ENCODE measurements at places on chromosomes 16 and 17. TPM values are rescaled to one million over a fixed set of nuclear protein-coding genes. Genes with fewer than 3 reads are reported as not detected.
A peak's percentile ranks its signal among the peaks of the same experiment; 100 is the strongest.

- H3K4me3 ChIP-seq: no peak overlapping the region
- peaks cover 73% of the 10 kb centered on the region for H3K4me1 ChIP-seq
- no peak overlapping the region for H3K27ac ChIP-seq
- H3K36me3 ChIP-seq: no peaks in the 10 kb centered on the region
Observed at GRCh38 chr16:67396159-67397035, 3.1 kb upstream of the TPPP3 start.

GRCh38 chr17:45098869-45099616 is 33.3 kb downstream of the PLCD3 start:
- H3K36me3 ChIP-seq: peaks cover 75% of the 10 kb centered on the region
- peak; percentile 94 for DNase-seq
- H3K27ac ChIP-seq: no peak overlapping the region
- H3K27me3 ChIP-seq: no peaks in the 10 kb centered on the region

- no peaks in the 10 kb centered on the region for H3K27me3 ChIP-seq
- peak overlapping the region; percentile 7 for H3K27ac ChIP-seq
- H3K36me3 ChIP-seq: no peaks in the 10 kb centered on the region
- DNase-seq: peak; percentile 58
Observed at GRCh38 chr17:77779711-77780539, 178.6 kb upstream of the TNRC6C start.

DNA sequence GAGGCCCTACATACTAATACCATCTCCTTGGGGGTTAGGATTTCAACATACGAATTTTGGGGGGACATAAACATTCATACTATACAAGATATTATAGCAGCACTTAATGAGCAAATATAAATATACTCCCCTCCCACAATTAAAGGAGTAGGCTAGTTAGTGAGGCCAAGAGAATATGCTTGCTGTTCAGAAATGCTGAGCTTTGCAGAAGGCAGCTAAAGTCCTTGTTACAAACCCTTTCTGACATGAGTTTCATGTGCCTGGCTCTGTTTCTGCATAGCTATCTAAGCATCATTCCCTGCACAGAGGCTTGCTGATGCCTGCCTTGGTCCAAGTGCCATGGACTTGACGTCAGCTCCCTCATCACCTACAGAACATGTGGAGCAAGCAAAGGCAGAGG is 73.5 kb downstream of the GP2 start:
- DNase-seq: no peak
- H3K27me3 ChIP-seq: no peaks in the 10 kb centered on the region
- no peaks in the 10 kb centered on the region for H3K36me3 ChIP-seq
- H3K4me1 ChIP-seq: no peaks in the 10 kb centered on the region
- no peak overlapping the region for H3K4me3 ChIP-seq
- H3K27ac ChIP-seq: no peak overlapping the region

- DNase-seq: no peak
- H3K27me3 ChIP-seq: no peaks in the 10 kb centered on the region
- no peaks in the 10 kb centered on the region for H3K36me3 ChIP-seq
- H3K27ac ChIP-seq: no peak overlapping the region
- H3K4me3 ChIP-seq: no peak overlapping the region
Observed at GRCh38 chr17:56540836-56541235, 52.7 kb upstream of the NOG start.

DNA sequence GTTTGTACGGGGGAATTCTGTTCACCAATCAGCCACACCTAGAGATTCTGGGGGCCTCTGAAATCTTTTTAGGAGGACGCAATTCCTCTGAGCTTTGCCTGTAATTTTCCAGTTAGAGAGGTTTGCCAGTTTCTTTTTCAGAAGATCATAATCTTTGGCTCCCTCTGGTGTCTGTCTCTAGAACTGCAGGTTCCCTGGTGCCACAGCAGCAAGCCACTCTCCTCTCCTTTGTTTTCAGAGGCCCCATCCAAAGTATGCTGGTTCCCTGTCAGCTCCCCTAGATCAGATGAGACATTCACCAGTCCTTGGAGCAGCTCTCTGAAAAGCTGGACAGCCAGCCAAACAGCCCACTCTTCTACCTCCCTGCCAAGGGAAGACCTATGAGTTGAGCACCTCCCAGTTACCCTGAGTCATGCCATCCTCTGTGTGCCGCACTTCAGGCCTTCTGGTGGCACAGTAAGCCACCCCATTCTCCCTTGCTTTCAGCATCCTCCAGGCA is 36.1 kb downstream of the RNF112 start:
- no peak overlapping the region for H3K27ac ChIP-seq
- H3K4me1 ChIP-seq: no peaks in the 10 kb centered on the region
- H3K36me3 ChIP-seq: no peaks in the 10 kb centered on the region
- peak; percentile 69 for DNase-seq
- no peaks in the 10 kb centered on the region for H3K27me3 ChIP-seq

GRCh38 chr16:2840914-2841313 is 10.8 kb downstream of the ZG16B start:
- H3K4me3 ChIP-seq: no peak overlapping the region
- H3K4me1 ChIP-seq: peaks cover 6% of the 10 kb centered on the region
- H3K27ac ChIP-seq: no peak overlapping the region
- DNase-seq: no peak
- H3K27me3 ChIP-seq: no peaks in the 10 kb centered on the region
- no peaks in the 10 kb centered on the region for H3K36me3 ChIP-seq

DNA sequence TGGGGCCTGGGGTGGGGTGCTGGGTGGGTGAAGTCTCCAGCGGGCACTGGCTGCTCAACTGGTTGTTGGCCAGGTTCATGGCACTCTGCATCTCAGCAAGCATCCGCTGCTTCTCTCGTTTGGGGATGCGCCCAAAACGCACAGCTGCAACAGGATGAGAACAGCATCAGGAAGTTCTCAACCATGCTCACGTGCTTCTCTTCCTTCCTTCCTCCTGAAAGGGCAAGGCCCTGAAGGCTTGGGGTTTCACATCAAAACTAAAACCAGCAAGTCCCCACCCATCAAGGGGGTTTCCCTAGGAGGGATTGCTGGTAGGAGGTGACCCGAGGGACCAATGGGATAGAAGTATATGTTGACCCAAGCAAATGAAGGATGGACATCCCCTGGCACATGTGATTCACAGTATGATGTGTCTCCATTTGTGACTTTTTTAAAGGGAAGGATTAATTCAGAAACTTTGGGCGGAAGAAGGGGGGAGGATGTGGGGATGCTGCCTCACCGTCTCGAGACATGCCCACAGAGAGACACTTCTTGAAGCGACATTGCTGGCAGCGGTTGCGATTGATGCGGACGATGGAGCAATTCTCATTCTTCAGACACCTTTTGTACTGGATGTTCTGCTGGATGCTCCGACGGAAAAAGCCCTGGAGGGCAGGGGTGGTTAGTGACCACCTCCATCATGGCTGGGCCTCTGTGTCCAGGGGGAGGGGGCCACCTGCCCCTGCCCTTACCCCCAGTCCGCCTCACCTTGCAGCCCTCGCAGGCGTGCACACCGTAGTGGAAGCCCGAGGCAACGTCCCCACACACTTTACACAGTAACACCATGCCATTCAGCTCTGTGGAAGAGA is 4.2 kb downstream of the NR1D1 start:
- H3K4me3 ChIP-seq: no peak overlapping the region
- H3K4me1 ChIP-seq: peaks cover 76% of the 10 kb centered on the region
- peak overlapping the region; percentile 99 for H3K27ac ChIP-seq
- peaks cover 36% of the 10 kb centered on the region for H3K36me3 ChIP-seq
- H3K27me3 ChIP-seq: no peaks in the 10 kb centered on the region

GRCh38 chr17:64653325-64653984 is 8.7 kb downstream of the SMURF2 start:
- H3K4me3 ChIP-seq: no peak overlapping the region
- H3K36me3 ChIP-seq: no peaks in the 10 kb centered on the region
- DNase-seq: no peak

DNA sequence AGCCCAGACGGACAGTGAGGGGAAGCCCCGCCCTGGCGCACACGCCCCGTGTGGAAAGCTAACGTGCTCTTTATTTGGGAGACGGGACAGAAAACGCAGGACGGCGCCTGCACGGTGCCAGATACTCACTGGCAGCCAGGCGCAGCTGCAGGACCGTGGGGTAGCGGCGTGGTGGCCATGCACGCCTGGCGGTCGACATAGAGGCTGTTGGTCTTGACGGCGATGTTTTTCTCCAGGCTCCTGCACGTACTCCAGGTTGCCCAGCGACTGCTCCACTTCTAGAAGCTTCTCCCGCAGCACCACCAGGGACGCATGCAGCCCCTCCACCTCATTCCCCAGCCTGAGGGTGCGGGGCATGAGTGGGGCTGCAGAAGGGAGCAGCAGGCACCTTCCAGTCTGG is 5.1 kb upstream of the C1QTNF8 start:
- no peak overlapping the region for H3K27ac ChIP-seq
- H3K27me3 ChIP-seq: no peaks in the 10 kb centered on the region
- H3K4me3 ChIP-seq: no peak overlapping the region
- H3K36me3 ChIP-seq: no peaks in the 10 kb centered on the region
- DNase-seq: no peak

- no peak for DNase-seq
- H3K4me1 ChIP-seq: no peaks in the 10 kb centered on the region
- H3K4me3 ChIP-seq: no peak overlapping the region
- no peaks in the 10 kb centered on the region for H3K27me3 ChIP-seq
Observed at GRCh38 chr17:56847106-56847505, 13.2 kb downstream of the DGKE start.

DNA sequence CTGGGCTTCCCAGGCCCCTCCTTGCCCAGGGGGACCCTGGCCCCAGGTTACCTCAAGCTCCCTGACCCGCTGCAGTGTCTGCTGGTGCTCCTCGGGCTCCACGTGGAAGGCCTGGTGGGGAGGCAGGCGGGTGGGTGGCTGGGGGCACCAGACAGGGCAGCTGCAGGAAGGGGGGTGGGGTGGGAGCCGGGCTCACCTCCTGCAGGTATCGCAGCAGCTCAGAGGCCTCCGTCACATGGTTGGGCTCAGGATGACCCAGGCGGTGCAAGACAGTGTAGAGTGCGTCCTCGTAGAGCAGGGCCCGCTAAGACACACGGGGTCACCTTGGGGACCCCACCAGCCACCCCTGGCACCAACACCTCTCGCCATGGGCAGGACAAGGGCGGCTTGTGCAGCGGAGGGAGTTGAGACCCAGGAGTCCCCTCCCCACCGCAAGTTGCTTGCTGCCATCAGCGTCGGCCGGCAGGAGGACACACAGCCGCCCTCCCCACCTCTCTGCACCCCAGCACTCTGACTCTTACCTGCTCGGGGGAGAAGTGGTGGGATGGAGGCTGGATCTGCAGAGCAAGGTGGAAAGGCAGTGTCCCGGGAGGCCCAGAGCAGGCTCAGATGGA is 1.1 kb downstream of the UNC13D start:
- peaks cover 23% of the 10 kb centered on the region for H3K36me3 ChIP-seq
- no peak overlapping the region for H3K4me3 ChIP-seq
- H3K4me1 ChIP-seq: peaks cover 25% of the 10 kb centered on the region

GRCh38 chr17:74002241-74002640 is 201.2 kb upstream of the RPL38 start:
- no peaks in the 10 kb centered on the region for H3K4me1 ChIP-seq
- H3K27ac ChIP-seq: no peak overlapping the region
- no peak overlapping the region for H3K4me3 ChIP-seq

DNA sequence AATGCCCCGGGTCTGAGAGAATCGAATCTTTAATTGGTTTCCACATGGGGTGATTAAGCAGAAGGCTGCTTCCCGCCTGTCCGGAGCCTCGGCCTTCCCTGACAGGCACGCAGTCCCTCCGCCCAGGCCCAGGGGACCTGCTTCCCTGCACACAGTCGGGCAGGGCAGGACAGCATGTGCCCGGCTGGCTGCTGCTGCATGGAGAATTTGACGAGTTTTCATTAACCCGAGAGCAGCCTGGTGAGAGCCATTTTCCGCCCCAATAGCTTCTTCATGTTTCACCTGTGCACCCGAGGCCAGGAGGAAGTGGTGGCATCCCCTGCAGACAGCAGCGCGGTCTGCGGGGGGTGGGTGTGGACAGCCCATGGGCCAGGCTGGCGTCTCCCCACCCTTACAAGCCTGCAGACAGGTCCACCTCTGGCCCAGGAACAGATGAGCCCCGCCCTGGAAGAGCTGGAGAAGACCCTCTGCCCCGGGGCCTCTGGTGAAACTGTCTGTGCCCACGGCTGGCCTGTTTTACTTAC is 67.0 kb downstream of the KLHDC4 start:
- H3K36me3 ChIP-seq: peaks cover 3% of the 10 kb centered on the region
- H3K4me3 ChIP-seq: no peak overlapping the region
- no peak for DNase-seq
- H3K27ac ChIP-seq: no peak overlapping the region
- no peaks in the 10 kb centered on the region for H3K4me1 ChIP-seq
- H3K27me3 ChIP-seq: no peaks in the 10 kb centered on the region

- H3K4me3 ChIP-seq: no peak overlapping the region
- H3K36me3 ChIP-seq: no peaks in the 10 kb centered on the region
- peak; percentile 81 for DNase-seq
- H3K27me3 ChIP-seq: no peaks in the 10 kb centered on the region
- H3K27ac ChIP-seq: no peak overlapping the region
Observed at GRCh38 chr17:76506408-76507345, 5.5 kb upstream of the RHBDF2 start.

- no peak overlapping the region for H3K4me3 ChIP-seq
- no peak overlapping the region for H3K27ac ChIP-seq
- H3K27me3 ChIP-seq: no peaks in the 10 kb centered on the region
- no peak for DNase-seq
- no peaks in the 10 kb centered on the region for H3K36me3 ChIP-seq
Observed at GRCh38 chr17:58686980-58687379, 4.9 kb downstream of the TEX14 start.

GRCh38 chr16:17370731-17371285 is 100.0 kb downstream of the XYLT1 start:
- H3K4me1 ChIP-seq: peaks cover 24% of the 10 kb centered on the region
- DNase-seq: no peak
- no peaks in the 10 kb centered on the region for H3K27me3 ChIP-seq
- peak overlapping the region; percentile 44 for H3K27ac ChIP-seq
- no peak overlapping the region for H3K4me3 ChIP-seq

- no peak overlapping the region for H3K4me3 ChIP-seq
- H3K27me3 ChIP-seq: no peaks in the 10 kb centered on the region
- no peaks in the 10 kb centered on the region for H3K4me1 ChIP-seq
- H3K36me3 ChIP-seq: no peaks in the 10 kb centered on the region
- DNase-seq: no peak
Observed at GRCh38 chr17:5931616-5932015, 138.6 kb upstream of the WSCD1 start.

GRCh38 chr17:51643702-51644490 is 383.6 kb downstream of the UTP18 start:
- no peak for DNase-seq
- no peak overlapping the region for H3K4me3 ChIP-seq
- no peak overlapping the region for H3K27ac ChIP-seq
- no peaks in the 10 kb centered on the region for H3K36me3 ChIP-seq

- no peak overlapping the region for H3K27ac ChIP-seq
- no peak for DNase-seq
- no peaks in the 10 kb centered on the region for H3K27me3 ChIP-seq
- no peak overlapping the region for H3K4me3 ChIP-seq
- no peaks in the 10 kb centered on the region for H3K36me3 ChIP-seq
- no peaks in the 10 kb centered on the region for H3K4me1 ChIP-seq
Observed at GRCh38 chr16:66245072-66245471, 121.4 kb upstream of the CDH5 start.

TBC1D28 gene
- not detected for total RNA-seq

HOXB4 gene
- 0.79 TPM for total RNA-seq

PRDM7 gene
- not detected for total RNA-seq

SLFN14 gene
- not detected for total RNA-seq

NUP88 gene
- 116 TPM for total RNA-seq

CCL4L2 gene
- 2.3 TPM for total RNA-seq

PLEKHH3 gene
- total RNA-seq: 30.4 TPM

CHCT1 gene
- total RNA-seq: not detected

PGAP6 gene
- 83.3 TPM for total RNA-seq

GPR139 gene
- not detected for total RNA-seq

KIF2B gene
- total RNA-seq: not detected

KRT36 gene
- not detected for total RNA-seq

GUCY2D gene
- total RNA-seq: not detected

SMIM22 gene
- total RNA-seq: not detected
